ENCODE measurements at places on chromosomes 3 and 15.
A peak's percentile ranks its signal among the peaks of the same experiment; 100 is the strongest.

GRCh38 chr3:189914799-189915198 is 205.9 kb downstream of the P3H2 start:
- no peak for DNase-seq

DNA sequence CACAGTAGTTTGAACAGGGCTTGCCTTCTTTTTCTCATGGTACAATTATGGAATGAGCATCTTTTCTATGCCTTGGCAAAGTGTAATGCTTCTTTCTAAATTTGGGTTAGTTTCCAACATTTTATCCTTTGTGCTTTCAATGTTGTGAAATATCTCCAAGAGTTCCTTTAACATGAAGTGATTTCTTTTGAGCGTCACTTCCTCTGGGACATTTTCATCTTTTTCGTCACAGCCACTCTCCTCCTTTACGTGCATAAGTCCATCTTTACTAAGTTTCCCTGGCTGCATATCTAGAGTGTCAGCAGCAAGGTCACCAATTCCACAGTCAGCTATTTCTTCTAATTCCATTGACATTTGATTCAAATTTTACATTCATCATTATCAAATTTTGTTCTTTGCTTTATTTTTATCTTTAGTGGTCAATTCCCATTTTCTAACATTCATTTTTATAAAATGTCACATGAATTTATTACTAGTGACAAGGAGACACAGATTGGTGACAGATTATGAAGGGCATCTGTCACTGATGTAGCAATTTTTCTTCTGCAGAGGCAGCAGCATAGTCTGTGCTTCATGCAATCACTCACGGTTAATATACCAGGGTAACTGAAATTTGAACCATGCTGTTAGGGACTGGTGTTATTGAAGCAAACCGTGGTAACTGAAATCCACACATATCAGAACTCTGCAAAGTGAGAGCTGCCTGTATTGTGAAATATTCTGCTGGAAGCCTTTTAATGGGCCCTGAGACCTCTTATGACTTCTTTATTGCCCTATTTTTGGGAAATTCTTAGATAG is 126.5 kb upstream of the THBS1 start:
- DNase-seq = no peak

GRCh38 chr15:71679223-71679792 is 131.0 kb upstream of the NR2E3 start:
- DNase-seq = no peak

GRCh38 chr3:153443961-153444360 is 281.9 kb downstream of the RAP2B start:
- DNase-seq = no peak

GRCh38 chr15:23857028-23857641 is 170.0 kb upstream of the NDN start:
- peak; percentile 44 for DNase-seq

GRCh38 chr3:13706451-13706850 is 157.5 kb downstream of the FBLN2 start:
- no peak for DNase-seq

DNA sequence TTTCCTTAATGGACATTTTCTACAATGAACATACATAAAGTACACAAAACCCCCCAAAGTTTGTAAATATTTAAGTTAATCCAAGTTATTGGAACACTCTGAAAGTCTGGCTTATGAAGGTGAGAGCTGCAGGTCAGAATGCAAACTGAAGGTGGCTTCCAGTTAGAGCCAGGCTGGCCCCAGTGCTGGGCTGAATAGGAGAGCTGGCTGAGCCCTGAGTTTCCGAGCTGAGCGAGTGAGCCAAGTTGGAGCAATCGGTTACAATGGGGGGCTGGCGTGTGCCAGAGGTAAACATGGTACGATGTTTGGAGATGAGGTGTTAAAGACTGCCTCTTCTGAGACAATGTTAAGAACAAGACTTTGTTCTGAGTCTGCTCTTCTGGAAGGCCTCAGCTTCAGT is 230.8 kb upstream of the MCTP2 start:
- no peak for DNase-seq

- no peak for DNase-seq
Measured at GRCh38 chr15:77507911-77508310, 87.2 kb downstream of the HMG20A start.

DNA sequence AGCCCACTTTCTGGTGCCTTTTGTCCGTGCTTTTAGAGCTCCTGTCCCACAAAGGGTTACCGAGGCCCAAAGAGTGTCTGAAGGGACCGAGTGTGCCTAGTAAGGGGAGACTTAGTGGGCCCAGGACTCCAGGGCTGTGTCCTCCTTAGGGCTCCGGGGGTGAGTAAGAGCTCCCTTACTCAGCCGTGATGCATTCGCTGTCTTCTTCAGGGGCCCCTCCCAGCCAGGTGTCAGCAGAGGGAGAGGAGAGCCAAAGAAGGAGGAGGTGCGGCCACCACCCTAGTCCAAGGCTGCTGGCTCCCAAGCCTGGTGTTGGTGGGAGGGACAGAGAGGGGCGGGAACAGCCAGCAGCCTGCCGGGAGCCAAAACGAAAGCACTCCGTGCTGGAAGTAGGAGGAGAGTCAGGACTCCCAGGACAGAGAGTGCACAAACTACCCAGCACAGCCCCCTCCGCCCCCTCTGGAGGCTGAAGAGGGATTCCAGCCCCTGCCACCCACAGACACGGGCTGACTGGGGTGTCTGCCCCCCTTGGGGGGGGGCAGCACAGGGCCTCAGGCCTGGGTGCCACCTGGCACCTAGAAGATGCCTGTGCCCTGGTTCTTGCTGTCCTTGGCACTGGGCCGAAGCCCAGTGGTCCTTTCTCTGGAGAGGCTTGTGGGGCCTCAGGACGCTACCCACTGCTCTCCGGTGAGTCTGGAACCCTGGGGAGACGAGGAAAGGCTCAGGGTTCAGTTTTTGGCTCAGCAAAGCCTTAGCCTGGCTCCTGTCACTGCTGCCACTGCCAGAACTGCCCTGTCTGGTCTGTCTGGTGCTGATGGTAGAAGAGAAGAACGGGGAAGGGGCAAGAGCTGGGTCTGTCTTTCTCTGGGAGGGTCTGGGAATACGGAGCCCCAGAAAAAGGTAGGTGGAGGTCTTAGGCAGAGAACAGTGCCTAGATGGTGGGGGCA is at the start of gene IL17RC:
TSS of gene IL17RC (plus strand) at position 365 of the 947 bp plus-strand sequence. CDS start at position 583, 218 bp downstream.
- DNase-seq = peak; percentile 36

DNA sequence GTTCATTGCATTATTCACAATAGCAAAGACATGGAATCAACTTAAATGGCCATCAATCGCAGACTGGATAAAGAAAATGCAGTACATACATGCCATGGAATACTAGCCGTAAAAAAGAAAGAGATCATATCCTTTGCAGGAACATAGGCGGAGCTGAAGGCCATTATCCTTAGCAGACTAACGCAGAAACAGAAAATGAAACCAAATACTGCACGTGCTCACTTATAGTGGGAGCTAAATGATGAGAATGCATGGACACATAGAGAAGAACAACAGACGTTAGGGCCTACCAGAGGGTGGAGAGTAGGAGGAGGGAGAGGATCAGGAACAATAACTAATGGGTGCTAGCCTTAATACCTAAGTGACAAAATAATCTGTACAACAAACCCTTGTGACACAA is 57.9 kb downstream of the RASA2 start:
- no peak for DNase-seq

DNA sequence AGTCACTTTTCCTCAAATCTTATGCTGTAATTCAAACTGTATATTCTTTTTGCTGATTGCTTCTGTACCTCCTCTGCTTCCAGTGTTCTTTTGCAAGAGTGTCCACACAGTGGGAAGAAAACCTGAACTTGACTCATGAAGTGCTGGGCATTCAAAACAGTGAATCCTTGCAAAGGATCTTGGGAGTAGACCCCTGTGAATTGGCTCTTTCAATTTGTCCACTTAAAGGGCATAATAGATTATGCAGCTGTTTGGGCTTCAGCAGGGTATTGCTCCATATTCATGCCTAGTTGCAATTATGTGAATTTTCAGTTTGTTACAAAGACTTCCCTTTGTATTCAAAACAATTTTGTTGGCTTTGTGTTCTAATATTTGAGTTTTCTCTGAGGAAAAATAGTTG is 11.4 kb downstream of the ZFAND6 start:
- no peak for DNase-seq

- no peak for DNase-seq
Measured at GRCh38 chr3:52456800-52457183, 1.4 kb downstream of the NISCH start.

- no peak for DNase-seq
Measured at GRCh38 chr15:34994925-34995324, 6.8 kb upstream of the ZNF770 start.

- no peak for DNase-seq
Measured at GRCh38 chr15:78193731-78194567, 40.4 kb downstream of the ACSBG1 start.

DNA sequence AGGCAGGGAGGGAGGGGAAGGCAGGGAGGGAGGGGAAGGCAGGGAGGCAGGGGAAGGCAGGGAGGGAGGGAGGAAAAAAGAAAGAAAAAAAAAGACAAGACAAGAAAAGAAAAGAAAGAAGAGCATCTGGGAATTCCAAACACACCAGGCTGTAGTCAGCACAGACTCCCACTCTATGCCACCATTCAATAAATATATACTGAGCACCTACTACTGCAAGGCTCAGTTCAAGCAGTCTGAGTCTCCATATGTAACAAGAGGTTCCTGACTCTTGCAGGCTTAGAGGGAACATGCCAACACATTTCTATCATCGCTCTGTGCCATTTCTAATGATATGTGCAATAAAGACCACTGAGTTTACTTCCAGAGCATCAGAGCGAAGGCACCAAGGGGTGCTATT is 47.7 kb downstream of the ANXA2 start:
- no peak for DNase-seq

DNA sequence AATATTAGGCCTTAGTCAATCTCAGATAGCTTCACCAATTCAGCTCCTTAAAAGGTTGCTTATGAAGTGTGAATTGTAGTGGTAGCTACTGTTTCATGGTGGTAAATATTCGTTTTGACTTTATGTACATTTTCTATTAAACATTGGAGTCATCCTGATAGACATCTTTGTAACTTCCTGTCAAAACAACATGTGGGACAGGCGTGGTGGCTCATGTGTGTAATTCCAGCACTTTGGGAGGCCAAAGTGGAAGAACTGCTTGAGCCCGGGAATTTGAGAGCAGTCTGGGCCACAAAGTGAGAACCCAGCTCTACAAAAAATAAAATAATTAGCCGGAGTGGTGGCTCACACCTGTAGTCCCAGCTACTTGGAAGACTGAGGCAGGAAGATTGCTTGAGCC is 2.0 kb upstream of the TRIM59 start:
- DNase-seq = no peak

- DNase-seq = no peak
Measured at GRCh38 chr3:158121295-158121694, 11.4 kb downstream of the RSRC1 start.

DNA sequence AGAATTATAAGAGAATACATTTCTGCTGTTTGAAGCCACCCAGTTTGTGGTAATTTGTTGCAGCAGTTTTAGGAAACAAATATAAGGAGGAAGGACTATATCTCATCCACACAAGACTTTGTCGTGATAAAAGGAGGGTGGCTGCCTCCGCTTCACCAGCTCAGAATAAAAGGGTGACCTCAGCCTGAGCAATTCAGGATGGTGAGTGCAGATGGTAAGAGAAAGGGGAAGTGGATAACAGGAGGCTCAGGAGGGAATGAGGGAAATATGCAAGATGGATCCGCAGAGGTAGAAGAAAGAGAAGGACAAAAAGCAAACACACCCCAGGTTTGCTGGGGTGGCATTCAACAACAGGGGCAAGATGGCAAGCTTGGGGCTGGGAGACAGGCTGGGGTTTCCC is 108.1 kb upstream of the TNFAIP8L3 start:
- no peak for DNase-seq

DNA sequence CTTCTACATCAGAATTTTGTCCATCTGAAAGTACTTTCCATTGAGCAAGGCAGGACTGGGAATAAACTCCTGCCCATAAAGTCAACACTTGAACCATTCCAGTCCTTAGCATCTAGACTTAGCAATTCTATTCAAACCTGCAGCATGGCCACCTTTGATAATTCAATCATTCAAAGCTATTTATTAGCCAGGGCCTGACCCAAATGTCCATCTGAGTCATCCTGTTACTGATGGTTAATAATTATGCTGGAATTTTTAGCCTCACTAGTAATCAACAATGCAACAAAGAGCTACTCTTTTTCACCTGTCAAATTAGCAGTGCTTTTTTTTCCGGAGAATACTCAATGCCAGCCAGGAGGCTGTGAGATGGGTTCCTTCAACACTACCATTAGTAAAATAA is 72.7 kb upstream of the SNRK start:
- DNase-seq = no peak

GRCh38 chr3:159974-160373 is 36.6 kb upstream of the CHL1 start:
- no peak for DNase-seq

GRCh38 chr15:69945729-69946128 is 152.0 kb downstream of the TLE3 start:
- no peak for DNase-seq

DNA sequence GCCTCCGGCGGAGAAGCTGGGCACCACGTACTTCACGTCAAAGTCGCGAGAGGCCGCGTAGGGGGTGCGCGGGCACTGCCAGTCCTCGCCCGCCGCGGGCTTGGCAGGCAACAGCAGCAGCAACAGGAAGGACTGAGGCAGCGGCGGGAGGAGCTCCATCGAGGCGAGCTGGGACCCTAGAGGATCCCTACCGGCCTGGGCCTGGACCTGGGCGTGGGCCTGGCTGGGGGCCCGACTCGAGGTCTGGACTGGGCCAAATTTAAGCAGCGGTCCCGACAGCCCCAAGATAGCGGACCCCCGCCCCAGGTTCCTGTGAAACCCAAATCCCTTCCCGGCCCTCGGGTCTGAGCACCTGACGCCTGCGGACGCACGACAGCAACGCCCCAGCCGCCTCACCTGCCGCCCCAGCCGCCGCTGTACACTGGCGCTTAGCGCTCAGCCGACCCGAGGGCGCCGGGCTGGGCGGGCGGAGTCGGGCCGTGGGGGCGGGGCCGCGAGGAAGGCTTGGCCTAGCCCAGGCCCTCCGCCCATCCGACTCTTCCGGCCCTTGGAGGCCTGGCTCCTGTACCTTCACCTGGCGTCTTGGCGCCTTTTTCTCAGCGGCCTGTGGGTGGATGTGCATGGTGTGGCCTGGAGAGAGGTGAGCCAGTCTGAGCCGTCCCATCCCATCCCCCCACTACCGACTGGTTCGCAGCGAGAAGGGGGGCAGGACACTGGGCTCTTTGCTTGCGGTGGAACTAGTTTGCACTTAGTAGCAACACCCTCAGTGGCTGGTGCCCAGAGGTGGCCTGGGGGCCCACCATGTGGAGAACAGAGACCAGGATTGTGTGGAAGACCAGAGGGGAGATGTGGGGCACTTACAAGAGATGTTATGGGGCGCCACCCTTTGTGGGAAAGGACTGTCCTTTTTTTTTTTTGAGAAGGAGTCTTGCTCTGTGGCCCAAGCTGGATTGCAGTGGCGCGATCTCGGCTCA is at the start of gene MST1R:
TSS of gene MST1R (minus strand) at position 423 of the 974 bp plus-strand sequence. CDS start at position 159, 264 bp downstream.
- DNase-seq = peak; percentile 66

DNA sequence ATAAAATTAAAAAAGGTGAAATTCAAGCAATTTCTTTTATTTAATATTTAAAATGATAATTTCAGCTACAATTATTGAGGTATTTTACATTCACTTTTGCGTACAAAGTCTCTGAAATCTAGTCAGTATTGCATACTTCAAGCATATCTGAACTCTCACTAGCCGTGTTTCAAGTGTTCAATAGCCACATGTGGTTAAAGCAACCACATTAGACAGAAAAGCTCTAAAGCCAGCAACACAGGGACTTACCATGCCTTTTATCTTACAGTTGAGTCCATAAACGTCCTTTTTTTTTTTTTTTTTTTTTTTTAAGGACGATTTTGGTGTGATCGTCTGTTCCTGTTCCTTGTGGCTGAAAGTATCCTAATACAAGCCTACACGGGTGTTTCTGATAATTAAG is 257.0 kb upstream of the RGMA start:
- DNase-seq = no peak
